ENCODE measurements at places on chromosomes 2 and 18. TPM values are rescaled to one million over a fixed set of nuclear protein-coding genes. Genes with fewer than 3 reads are reported as not detected.

Gene DOK6
- total RNA-seq: not detected

Gene SULT1C4
- not detected for total RNA-seq

Gene CCDC68
- total RNA-seq: not detected

Gene IL36G
- total RNA-seq: not detected

Gene SMAD4
- total RNA-seq: 75.1 TPM

Gene MPP4
- total RNA-seq: not detected

Gene CIDEA
- total RNA-seq: not detected

Gene MC2R
- not detected for total RNA-seq

DNA sequence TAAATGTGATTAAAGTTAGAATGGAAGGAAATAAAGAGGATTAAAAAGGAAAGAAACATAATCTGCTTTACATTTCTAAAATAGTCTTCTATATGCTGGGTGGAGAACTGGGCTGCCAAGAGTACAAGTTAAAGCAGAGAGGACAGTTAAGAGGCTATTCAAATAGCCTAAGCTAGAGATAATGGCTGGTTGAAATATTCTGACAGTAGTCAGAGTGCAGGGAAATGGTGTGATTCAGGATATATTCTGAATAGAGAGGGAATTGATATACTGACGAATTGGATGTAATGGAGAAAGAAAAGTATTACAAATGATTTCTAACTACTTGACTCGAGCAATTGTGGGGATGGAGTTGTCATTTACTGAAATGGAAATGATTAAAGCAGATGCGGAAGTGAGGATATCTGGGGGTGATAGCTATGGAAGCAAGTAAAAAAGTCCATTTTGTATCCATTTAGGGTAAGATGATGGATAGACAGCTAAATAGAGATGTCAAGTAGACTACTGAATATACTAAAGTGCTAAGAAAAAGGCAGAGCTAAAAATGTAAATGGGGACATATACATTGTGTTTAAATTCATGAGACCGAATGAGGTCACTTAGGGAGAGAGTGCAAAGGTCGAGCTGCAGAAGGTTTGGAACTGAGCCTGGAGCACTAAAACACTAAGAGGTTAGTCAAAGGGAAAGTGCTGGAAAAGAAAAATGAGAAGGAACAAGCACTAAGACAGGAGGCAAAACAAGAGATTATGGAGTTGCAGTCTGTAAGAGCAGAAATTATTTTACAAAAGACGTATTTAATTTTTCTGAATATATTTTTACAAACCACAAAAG lies 696.8 kb downstream of the LRRTM4 start:
- no peak for DNase-seq

DNA sequence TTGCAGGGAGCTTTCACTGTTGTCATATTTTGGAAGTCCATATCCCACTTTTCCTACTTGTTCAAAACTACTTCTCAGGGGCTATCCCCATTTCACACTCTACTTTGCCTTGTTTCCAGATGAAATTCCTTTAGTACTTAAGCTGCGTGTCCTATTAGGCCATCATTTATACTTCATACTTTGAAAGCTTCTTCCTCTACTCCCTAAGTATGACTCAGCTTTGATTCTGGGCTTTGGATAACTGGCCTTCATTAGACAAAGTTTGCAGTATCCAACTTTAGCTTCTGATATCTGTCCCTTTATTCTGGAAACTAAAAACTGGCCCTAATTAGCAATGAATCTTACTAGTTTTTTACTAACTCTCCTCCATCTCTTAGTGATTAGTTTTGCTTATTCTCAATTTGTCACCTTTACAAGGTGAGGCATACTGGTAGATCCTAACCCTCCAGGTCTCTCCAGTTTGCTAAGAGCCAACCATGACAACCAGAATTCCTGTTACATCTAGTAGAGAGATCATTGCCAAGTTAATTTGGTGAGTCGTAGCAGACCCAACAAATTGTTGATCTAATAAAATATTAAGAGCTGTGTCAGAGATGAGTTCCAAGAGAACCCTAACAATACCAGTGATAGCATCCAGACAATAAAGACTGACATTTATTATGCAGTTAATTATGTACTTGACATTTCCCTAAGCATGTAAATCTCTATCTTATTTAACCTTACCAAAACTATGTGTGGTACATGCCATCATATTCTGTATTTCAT lies 31.2 kb upstream of the ITGAV start:
- no peak for DNase-seq

DNA sequence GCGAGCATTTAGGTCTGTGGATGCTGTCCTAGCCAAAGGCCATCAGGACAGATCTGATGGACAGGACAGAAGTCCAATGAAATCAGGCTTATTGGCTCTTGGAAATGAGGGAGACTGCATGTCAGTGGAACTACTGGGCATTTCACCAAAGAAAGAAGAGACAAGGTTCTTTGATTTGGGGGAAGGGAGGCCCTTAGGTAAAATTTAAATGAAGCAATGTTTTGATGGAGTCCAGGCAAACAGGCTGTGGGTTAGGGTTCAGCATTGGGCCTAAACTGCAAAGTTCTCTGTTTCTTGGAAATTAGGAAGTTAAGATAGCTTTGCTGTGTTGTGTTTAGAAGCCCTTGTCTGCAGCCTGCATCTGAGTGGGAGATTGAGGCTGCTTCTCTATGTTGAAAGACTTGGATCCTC lies 31.6 kb upstream of the RNF149 start:
- no peak for DNase-seq

- DNase-seq: no peak
Observed at GRCh38 chr18:48923746-48924629, 26.8 kb downstream of the SMAD7 start.

GRCh38 chr2:178193496-178193822 lies 853 bp upstream of the OSBPL6 start:
- DNase-seq: no peak

- no peak for DNase-seq
Observed at GRCh38 chr2:218745160-218745558, 34.5 kb downstream of the TTLL4 start.

DNA sequence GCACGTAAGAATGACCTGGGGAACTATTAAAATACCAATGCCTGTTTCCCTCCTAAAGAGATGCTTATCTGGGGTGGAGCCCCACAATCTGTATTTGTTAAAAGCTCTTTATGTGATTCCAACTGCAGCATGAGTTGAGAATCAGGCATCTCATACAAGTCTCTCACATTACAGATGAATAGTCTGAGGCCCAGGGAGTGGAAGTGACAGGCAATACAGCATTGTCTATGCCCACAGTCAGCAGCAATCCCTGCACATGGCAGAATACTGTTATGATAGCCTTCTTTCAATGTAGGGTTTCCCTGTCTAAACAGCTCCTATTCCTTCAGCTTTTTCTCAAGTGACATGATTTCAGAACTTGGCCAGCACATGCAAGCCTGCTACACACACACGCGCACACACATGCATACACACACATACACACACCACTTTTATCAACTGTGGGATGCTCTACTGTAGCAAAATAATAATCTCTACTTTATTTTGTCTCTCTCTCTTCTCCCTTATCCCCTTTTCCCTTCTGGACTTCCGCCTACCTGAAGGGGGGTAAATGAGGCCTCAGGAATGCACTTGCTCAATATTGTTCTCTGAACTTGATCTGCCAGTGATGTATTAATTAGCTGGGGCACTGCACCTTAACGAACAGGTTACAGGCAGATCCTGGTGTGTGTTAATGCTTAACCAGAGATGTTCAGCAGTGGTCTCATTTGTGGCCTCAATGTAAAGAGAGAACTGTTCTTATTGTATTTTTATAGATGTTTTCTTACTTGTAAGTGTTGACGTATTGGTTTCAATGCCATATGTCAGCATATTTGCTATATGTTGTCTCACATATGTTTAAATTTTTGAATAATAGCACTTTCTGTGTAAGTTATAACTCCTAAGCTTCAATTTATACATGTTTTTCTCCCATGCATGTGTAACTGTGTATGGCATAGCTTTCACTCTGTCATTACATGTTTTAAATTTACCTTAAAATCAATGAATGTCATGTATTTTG lies 116.0 kb downstream of the SETBP1 start:
- no peak for DNase-seq

- DNase-seq: no peak
Observed at GRCh38 chr2:201403880-201404279, 46.7 kb upstream of the FLACC1 start.

DNA sequence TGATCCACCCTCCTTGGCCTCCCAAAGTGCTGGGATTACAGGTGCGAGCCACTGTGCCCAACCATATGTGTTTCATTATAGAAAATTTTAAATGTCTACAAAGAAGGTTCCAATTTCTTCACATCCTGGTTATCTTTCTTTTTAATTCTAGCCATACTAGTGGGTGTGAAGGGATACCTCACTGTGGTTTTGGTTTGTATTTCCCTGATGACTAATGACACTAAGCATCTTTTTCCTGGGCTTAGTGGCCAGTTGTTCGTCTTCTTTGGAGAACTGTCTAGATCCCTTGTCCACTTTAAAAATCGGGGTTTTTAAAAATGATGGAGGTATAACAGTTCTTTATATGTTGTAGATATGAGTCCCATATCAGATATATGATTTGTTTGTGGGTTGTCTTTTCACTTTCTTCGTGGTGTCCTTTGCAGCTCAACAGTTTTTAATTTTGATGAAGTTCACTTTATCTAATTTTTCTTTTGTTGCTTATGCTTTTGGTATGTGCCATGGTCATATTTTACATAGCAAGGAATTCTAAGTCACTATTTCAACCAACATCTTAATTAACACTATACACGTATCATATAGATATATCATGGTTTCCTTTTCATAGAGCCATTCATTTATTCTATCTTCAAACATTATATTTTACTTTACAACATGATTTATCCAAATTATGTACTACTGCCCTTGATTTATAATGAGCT lies 135.0 kb upstream of the RIOK3 start:
- no peak for DNase-seq

DNA sequence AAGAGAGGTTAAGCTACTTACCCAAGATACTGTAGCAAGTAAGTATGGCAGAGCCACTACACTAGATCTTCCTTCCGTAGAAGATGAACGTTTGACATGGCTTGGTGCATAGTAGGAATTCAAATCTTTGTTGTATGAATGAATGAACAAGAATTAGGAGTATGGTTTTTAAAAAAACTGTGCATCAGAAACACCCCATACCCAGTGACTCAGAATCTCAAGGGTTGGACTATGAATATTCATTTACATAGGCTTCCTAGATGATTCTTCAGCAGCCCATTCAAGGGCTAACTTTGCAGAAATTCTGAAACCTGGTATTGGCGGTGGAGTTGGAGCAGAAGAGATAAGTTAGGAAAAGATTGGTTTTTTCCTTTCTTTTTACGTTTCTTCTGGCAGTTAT lies 5.4 kb downstream of the ACTR3 start:
- DNase-seq: no peak

GRCh38 chr2:5911718-5912117 lies 219.5 kb downstream of the SOX11 start:
- no peak for DNase-seq

DNA sequence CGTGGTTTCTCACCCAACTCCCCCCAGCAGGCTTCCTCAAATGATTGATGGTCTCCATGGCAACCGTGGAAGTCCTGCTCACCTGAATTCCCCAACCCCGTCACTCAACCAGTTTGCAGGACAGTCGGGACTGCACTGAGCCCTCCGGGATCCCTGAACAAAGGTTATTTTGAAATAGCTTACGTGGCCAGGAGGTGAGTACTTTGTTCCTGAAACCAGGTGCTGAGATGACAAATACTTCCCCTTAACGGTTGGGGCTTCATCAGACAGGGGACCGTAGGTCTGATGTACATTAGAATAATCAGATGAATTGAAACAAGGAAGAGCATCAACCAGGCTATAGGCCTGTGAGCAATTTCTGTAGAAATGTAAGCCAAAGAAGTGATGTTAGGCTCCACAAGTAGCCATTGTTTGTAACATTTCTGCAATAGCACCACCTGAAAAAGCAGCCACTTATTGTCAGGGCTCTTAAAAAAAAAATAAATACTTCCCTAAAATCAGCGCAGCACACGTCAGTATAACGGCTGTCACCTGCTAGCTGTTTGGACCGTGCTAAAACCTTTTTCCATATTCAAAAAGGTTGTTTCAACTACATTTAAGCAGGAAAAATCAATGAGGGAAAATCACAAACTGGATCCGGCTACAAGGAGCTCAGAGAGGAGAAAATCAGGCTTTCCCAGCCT lies 206.4 kb upstream of the ID2 start:
- peak; percentile 72 for DNase-seq

DNA sequence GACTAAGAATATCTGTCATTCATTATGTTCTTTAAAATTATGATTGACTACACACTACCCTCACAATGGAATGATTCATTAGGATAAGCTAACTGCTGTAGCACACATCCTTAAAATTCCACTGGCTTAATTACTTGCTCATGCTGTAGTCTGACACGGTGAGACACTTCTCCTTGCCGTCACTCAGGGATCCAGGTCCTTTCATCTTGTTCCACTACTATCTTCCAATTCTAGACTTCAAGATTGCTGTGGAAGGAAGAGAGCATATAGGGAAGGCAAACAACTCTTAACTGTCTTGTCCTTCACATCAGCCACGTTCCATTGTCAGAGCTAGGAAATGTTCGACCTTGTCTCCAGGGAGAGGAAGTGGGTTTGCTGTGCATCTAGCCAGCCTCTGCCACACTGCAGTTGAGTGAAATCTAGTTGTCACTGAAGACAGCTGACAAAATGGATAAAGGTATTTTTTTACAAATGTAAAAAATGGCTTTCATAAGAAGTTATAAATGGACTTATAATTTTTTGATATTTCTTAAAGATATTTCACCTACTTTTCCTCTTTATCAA lies 30.1 kb downstream of the GREB1L start:
- DNase-seq: no peak

- peak; percentile 64 for DNase-seq
Observed at GRCh38 chr2:98445683-98446581, 1.3 kb downstream of the INPP4A start.

DNA sequence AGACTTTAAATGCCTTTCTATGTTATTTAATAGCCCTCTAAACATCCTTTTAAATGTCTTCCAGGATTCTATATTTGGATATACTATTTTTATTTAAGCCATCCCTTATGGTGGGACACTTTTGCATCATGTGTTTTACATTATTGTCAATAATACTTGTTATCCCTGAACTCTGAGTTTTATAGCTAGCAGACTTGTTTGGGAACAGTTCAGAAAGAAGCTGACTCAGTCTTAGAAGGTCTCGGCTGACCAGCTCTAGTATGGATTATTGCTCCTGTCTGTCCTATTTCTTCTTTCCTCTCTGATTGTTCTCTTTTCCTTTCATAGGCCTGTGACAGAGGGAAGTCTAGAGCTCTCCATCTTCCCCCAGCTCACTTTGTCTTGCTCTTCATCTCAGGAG lies 77.3 kb upstream of the CXCR4 start:
- no peak for DNase-seq
